Stimulated activated CD4-positive, alpha-beta T cell treated with anti-CD3 and anti-CD28 coated beads, Interleukin-1b, Interleukin-23, amount 100 ng/mL, for 1 hour (primary cell): ENCODE measurements at places on chromosomes 12 and 14.

DNA sequence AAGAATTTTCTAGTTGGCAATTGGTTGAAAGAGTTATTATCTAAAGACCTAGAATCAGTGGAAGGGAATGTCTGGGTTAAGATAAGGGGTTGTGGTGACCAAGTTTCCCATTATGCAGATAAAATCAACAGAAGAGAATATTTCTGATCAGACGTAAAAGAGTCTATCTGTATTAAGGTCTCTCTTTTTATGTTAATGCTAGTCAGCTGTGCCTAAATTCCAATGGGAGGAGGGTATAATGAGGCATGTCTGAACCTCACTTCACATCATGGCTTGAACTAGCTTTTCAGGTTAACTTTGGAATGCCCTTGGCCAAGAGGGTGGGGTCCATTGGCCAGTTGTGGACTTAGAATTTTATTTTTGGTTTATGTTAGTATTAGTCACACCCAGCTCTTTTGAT lies 34.3 kb upstream of the CHST11 start:
- no peak for DNase-seq

- no peak for DNase-seq
Observed at GRCh38 chr12:64618953-64619590, 8.8 kb downstream of the RASSF3 start.

DNA sequence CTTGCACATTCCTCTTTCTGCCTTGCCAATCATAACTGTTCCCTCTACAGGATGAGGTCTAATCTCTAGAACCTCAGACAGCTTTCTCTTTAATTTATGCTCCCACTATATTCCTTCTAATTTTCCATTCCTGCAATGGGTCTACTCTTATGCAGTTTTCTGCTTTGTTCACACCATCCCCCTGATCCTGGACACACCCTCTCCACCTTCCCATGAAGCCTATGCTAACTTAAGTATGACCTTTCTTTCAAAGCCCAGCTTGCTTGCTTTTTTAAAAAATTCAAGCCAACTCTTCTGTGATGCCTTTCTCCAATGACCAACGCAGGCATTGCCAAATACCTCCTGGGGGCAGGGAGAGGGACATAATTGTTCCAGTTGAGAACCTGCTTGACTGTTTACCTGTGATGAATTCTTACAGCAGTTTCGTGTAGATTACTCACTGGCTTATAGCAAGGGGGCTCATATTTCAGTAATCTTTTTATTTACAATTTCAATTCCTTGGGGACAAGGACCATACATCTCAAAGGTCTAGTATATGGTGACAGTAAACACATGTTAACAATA lies 7.8 kb downstream of the SLC38A1 start:
- DNase-seq, result no peak

- DNase-seq, result peak; percentile 24
Observed at GRCh38 chr14:20460458-20461224, 593 bp downstream of the PIP4P1 start.

DNA sequence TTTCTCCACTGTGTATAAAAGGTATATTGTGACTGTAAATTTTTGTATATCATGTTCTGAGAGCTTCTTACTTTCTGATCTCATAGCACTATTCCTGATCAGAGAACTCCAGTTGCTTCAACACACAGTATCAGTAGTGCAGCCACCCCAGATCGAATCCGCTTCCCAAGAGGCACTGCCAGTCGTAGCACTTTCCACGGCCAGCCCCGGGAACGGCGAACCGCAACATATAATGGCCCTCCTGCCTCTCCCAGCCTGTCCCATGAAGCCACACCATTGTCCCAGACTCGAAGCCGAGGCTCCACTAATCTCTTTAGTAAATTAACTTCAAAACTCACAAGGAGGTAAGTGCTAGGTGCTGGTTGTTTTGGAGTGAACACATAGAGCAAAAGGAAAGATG lies 30.9 kb downstream of the CKB start:
- DNase-seq, result no peak

DNA sequence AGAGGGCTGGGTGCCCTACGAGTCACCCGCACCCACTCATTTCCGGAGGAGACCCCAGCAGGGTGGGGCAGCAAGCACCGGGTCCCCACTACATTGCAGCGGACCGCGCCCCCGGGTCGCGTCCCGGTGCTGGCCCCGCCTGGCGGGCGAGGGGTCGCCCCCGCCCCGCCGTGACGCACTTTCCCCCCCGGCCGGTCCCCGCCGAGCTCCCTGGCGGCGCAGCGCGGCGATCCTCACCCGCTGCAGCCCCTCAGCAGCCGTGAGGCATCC lies 106.1 kb downstream of the PRICKLE1 start:
- no peak for DNase-seq

DNA sequence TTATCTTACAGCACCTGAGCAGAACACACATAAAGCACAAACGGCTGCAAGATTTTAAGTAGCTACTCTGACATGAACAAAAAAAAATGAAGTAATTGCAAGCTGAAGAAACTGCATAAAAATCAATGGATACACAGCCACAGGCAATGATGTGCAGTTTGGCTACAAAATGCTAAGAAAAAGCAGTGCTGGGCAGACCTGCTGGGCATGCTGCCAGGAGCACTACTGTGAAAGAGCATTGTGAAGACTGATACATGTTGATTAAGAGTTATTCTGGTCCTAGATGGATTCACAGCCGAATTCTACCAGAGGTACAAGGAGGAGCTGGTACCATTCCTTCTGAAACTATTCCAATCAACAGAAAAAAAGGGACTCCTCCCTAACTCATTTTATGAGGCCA lies 20.1 kb upstream of the RTN1 start:
- no peak for DNase-seq

- DNase-seq, result no peak
Observed at GRCh38 chr12:20144341-20144740, 224.0 kb upstream of the PDE3A start.

- DNase-seq, result no peak
Observed at GRCh38 chr14:103735439-103735814, 19.8 kb downstream of the ZFYVE21 start.

GRCh38 chr12:130398100-130398848 lies 60.6 kb downstream of the PIWIL1 start:
- DNase-seq, result no peak

GRCh38 chr12:110627500-110628195 lies 13.7 kb downstream of the TCTN1 start:
- DNase-seq, result no peak

DNA sequence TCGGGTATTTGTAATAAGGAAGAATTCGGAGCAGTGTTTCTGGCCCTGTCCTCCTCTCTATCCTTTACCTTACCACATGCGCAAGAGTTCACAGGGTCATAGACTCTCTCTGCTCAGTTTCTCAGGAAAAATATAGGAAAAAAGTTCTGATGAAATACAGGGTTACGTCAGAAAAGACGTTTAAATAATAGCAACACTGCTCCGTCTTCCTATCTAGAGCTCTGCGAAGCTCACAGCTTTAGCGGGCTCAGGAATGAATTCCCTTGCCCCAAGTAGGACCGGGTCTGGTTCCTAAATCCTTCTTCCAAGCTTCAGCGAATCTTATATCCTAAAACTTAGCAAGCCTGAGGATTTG lies 365 bp downstream of the CCDC59 start:
- DNase-seq, result no peak

DNA sequence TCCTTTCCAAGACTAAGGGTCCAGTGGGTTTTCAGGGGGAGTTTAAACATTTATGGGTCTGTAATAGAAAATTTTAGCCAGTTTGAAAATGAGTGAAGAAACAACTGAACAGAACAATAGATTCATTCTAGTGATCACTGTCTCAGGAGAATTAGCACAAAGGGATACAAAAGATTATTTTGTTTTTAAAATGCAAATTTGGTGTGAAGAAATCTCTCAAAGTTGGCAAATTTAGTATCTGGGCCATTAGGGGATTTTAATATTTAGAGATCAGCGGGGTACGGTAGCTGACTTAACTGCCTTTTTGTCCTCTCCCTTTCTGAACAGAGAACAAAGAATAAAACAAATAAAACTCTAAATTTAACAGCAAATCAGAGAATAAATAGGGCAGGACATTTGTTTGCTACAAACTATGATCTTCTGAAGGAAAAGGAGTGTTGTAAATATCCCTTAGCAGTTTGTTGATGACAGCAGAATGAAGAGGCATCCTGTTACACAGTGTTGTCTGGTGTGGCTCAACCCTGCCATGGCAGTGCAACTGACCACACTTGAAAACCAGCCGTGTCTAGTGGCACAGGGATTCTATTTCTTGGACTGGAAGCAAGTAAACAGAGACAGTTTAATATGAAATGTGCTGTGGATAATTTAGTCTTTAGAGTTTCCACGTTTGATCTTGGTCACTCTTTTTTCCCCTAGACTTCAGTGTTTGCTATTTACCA lies 46.3 kb upstream of the LRTM2 start:
- no peak for DNase-seq

DNA sequence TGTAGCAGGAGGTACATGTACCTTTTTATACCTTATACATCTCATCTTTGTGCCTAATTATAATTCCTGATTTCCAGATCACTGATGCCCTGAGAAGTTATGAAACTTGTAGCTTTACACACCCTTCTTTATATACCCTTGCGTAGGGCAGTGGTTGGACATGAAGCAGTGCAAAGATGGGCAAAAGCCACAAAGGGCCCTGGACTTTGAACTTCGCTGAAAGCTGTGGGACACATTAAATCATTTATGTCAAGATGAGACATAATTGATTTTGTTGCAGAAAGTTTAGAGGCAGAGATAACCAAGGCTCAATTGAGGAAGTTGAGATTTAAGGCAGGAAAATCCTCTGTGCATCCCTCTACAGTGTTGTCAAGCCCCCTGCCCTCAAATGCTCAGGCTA lies 170.0 kb downstream of the SLC2A13 start:
- DNase-seq, result no peak

DNA sequence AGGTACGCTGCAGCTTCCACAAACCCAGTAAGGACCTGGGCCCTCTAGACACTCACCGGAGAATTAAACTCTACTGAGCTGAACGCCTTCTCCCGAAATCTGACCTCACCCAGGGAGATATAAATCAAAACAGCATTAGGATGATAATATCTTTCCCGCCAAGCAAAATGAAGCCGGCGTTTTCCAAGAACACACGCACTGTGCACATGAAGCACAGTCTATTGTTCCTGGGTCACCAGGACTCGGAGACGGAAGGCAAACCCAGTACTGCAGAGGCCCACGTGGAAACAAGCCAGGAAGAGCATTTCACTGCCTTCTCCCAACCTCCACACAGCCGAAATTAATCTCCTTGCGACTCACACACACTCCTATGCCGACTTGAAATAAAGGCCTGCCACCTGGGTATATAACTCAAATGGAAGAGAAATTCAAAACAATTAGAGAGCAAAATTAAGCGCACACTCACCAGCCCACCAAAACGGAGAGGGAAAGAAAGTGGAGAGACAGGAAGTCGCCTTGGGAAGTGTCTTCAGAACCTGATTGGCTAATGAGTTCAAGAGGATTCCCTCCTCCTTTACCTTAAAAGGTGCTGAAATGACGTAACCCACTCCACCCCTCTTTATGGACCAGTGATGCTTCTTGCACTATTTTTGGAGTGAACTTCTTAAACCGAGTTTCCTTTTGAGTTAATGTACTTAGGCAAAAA lies at the start of gene CCNB1IP1:
Gene CCNB1IP1 (minus strand): TSS at position 492 of the 706 bp plus-strand sequence. CDS start 16,756 bp downstream, outside the sequence.
- no peak for DNase-seq

GRCh38 chr12:21155522-21156351 lies 24.7 kb downstream of the SLCO1B1 start:
- DNase-seq, result no peak

DNA sequence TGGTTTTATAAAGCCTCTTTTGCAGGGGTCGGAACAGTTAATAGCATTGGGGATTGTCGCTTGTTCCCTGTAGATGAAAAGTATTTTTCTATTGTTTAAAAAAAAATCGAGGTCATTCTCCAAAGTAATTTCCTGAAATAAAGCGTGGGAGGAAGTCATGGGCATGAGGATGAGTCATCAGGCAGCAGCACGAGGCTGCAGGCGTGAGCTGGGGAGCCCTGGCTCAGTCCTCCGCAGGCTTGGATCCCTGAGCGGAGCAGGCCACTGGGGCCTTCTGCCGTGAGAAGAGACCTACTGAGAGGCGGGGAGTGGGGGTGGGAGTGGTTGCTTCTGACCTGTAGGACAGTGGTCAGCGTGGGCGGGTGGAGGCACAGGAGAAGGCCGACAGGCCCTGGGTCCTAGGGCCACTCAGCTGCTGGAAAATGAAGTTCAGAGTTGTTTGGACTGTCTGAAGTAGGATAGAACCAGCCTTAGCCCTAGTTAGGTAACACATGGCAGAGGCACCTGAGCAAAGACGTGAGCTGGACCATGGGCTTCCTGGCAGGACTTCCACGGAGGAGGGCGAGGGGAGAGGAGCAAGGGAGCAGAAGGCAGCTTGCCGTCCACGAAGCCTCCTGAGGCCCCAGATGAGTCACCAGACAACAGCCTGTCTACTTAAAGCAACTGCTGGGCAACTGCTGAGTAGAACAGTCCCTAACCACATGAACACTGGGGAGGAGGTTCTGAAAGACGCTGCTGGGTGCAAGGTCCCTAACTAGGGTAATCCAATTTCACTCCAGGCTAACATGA lies 21.1 kb upstream of the LGALS3 start:
- DNase-seq, result no peak

DNA sequence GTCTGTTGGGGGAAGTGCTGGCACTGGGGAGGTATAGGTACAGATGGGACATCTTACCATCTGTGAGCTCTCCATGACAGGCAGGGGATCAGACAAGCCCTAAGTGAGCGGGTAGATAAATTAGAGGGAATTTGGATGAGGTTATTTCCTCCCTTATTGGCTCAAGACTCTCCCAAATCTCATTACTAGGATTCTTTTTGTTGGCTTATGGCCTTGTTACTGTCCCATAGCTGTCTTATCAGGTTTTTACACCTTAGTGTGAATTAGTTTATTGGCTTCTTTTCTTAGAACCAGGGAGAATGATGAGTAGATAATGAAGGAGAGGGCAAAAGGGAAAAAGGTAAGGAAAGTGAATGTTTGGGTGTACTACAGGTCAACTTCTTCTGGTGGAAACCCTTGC lies 191.1 kb upstream of the PRICKLE1 start:
- no peak for DNase-seq

DNA sequence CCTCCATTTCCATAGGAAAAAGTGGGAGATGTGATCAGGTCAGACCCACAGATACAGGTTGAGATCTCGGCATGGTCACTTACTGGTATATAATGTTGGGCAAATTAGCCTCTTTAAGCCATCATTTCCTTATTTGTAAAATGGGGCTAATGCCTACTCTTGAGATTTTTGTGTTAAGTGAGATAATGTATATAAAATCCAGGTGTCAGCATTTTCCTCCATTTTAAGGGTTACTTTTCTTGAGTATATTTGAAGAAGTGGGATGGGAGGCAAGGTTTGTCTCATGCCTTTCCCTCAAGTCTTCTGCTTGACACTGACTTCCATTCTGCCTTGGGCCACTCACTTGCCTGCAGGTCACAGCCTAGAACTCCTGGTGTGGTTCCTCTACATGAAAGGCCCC lies 10.1 kb upstream of the POU6F1 start:
- DNase-seq, result no peak

DNA sequence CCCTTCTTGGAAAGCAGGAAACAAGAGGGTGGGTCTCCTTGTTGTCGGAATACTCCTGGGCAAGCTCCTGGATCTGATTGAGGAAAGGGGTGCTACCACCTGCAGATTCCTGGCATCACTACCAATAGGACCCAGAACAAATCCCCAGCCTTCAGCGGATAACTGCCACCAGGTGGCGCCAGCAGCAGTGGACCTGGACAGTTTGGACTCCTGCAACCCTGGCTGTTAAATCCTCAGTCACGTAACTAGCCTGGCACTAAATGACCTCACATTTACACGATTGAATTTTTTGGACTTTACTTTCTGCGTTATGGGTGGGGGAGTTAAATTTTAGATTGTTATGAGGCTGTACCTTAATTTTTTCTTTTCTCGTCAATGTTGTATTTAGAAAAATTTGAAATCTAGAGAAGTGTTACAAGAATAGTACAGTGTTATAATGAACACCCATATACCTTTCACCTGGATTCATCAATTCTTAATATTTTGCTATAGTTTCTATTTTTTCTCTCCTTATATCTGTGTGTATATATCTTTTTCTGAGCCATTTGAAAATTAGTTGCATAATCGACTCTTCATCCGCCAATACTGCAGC lies 95.6 kb downstream of the GAS2L3 start:
- no peak for DNase-seq
